CD4-positive, alpha-beta T cell treated with Interleukin-6 at 100 ng/mL for 8 hours (primary cell): ENCODE measurements at places on chromosomes 11 and 22.

- no peak for DNase-seq
Observed at GRCh38 chr11:27864611-27865010, 164.4 kb upstream of the BDNF start.

DNA sequence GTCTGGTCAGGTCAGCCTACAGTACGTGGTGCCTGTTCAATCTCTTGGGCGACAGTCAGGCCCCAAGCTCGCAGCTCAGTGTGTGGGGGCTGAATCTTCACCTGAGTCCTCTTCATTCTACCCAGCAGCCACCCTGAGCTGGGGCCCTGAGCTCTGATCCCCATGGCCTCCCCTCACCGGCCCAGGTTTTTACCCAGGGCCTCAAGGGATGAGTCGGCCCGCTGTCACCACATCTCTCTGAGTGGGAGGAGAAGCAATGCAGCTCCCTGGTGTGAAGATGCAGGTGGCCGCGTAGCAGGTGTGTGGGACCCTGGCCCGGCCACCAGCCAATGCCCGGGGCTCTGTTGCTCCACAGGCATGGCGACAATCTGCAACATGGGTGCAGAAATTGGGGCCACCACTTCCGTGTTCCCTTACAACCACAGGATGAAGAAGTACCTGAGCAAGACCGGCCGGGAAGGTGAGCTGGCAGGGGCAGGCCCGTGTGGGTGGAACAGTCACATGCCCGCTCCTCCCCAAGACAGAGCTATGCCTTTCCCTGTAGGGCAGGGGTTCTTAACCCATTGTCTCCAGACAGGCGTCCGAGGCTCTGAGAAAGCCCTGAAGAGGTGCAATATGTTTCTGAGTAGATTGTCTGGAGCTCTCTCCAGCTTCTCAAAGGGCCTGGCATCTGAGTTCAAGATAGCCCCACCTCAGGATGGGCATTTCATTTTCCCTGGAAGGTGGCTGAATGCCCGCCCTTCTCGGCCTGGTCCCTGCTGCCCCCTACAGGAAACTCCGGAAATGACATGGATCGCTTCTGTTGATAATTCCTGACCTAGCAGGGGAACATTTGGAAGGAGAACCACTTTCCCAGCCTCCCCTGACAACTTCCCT, 26.9 kb downstream of the POLR3H start:
- DNase-seq: peak; percentile 23

- no peak for DNase-seq
Observed at GRCh38 chr11:64888729-64889511, 10.5 kb upstream of the EHD1 start.

- DNase-seq: no peak
Observed at GRCh38 chr11:46978005-46978491, 41.5 kb downstream of the CSTPP1 start.

GRCh38 chr11:101045415-101045814, 84.2 kb downstream of the PGR start:
- DNase-seq: no peak

DNA sequence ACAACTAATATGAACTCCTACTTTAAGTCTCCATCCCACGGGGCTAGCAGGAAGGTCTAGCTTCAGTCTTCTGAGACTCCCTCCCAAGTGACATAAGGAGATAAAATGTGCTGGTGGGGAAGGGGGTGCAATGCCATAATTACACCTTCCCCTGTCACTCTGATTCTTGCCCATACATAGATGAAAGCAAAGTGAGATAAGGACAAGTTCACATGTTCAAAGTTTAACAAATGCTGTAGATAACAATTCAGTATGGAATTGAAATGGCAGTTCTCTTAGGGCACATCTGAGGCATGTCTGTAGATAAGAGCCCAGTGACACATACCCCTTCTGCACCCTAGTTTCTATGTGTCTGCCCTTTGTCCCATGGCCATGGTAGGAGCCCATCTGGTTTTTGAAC, 38.2 kb upstream of the PANX1 start:
- DNase-seq: no peak
